ENCODE measurements at places on chromosomes 2 and 18.

- DNase-seq = no peak
Measured at GRCh38 chr2:74297391-74297790, 45.8 kb downstream of the SLC4A5 start.

GRCh38 chr2:26986576-26986975 is 16.1 kb downstream of the MAPRE3 start:
- no peak for DNase-seq

DNA sequence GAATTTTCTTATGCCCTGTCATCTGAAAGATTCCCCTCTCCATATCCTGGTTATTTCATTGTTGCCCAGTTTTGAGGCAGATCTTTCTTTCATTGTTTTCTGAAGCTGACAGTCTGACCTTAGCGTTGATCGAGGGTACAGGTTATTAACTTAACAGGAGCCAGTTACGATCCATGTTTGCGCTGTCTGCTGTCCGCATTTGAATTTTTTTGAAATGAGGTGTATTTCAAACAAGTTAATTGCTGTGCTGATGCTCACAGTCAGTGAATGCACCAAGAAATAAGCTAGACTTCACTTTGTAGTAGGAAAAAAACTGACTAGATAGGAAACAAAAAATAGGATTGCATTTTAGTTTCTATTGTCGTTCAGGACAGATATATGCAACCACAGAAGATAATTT is 34.8 kb upstream of the SPAG16 start:
- DNase-seq = no peak

DNA sequence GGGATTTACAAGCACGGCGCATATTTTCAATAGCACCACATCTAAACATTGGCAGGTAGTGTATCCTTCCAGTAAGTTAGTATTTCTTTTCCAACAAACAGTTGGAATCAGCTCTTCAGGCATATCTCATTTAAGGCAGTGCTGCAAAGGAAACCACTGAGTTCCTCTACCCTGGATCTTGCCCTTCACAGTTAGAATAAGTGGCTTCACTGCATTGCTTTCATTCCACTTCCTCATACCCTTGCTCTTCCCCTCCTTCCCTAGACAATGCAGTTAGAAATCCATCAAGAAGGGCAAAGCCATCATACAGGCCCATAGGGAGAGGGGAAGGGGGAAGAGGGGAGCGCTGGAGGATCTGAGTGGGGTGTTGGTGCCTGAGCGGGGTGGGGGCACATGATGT is 173.7 kb downstream of the FBXO15 start:
- DNase-seq = no peak

DNA sequence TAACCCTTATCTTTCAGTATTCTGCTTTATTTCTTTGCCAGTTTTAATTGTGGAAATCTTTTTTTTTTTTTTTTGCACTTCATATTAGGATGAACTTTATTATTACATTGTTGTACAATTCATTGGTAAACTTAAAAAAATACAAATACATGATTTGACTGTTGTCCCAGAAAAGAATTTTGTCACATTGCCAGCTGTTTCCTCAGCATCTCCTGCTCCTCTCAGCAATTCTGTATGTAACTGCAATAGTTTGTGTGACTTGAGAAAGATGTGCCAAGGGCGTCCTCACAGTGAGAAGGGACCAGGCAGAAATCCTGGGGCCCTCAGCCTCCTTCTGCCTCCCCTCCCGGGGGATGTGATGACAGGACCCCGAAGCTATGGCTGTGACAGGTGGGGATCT is 254.4 kb downstream of the NBAS start:
- DNase-seq = no peak

DNA sequence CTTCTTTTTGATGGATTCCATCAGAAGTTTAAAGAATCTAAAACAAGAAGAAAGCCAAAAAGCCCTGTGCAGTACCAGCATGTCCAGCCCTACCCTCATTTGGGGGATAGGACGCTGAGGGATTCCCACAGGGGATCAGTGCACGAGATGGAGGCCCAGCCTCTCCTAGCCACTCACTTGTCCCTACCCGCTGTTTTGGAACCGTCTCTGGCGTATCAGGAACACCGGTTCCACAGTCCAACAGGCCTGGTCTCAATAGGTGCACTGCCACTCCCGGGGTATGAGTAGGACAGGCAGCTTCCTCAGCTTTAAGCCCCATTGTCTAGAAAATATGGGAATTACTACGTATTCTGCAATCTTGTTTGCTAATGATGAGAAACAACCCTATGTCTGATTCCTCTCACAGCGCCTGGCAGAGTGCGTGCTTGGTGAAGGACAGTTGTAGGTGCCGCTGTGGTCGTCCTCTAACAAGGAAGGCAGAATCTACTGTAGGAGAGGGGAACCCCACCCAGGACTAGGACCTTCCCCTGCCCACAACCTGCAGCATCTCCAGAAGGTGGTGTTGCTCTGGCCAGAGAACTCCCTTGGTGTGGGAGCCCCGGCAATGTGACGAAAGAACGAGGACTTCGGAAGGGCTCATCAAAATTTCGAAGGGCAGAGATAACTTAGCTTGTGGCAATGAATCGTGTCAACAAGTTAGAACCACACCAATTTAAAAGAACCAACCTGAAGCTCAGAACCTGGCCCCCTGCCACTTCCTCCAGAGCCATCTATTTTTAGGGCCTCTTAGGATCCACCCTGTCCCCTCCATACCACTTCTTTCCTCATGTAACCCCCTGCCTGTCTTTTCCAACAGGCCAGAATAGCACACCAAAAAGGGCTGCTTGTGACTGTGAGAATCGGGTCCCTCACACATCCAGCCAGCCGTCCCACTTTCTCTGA is 71.7 kb downstream of the POLR1A start:
- no peak for DNase-seq

DNA sequence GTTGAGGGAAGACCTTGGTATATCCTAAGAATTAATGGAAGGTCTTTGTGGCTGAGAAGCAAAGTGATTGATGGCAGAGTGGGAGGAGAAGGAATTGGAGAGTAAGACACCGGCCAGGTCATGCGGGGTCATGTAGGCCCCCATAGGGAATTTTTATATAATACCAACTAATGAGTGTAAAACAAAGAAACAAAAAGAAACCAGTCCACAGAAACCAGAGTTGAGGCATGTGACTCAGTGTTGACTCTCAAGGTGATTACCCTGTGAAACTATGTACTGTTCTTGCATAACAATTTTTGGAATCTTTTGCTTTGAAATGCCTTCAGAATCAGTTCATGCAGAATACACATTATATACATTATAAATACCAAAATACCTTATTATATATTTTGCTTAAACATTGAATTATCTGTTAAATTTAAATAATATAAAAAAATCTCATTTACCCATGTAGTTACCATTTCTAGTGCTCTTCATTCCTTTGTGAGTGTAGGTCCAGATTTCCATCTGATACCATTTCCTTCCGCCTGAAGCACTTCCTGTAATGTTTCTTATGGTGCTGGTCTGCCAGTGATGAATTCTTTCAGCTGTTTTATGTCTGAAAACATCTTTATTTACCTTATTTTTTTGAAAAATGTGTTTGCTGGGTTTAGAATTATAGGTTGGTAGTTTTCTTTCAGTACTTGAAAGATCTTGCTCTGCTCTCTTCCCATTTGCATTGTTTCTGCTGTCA is 8.6 kb downstream of the CLIP4 start:
- no peak for DNase-seq

- DNase-seq = no peak
Measured at GRCh38 chr18:48297139-48297538, 112.0 kb downstream of the ZBTB7C start.

GRCh38 chr18:12417687-12418086 is 10.0 kb downstream of the PRELID3A start:
- DNase-seq = no peak

DNA sequence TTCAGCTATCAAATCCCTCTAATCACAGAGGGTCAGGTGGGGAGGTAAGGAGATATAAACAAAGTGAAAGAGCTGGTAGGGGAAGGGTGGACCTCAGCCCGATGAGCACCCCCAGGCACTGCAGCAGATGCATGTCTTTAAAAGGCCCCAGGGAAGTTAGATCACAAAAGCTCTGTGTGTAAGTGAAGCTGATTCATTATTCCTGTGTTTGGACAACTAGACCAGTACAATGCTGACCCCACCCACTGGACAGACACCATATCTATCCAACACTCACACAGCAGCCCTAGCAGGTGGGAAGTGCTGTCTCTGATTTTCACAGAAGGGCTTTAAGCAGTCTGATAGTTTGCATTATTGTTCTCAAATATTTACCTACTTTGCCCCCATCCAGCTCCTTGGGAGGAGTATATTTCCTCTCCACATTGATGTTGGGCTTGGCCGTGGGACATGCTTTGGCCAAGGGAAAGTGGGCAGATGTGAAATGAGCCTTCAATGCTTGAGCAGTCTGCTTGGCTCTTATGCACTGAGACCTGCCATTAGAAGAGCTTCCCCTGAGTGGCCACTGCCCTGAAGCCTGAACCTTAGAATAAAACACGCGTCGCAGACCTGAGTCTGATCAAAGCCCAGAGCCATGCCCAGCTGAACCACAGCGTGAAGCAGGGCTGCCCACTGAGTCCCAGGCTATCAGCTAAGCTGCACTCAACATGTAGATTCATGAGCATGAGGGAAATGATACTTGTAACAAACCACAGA is 111.4 kb downstream of the COPS8 start:
- no peak for DNase-seq
